ENCODE measurements at places on chromosomes 16 and 17. TPM values are rescaled to one million over a fixed set of nuclear protein-coding genes. Genes with fewer than 3 reads are reported as not detected.
A peak's percentile ranks its signal among the peaks of the same experiment; 100 is the strongest.

The MYL11 gene
- 2,418 TPM for total RNA-seq

DNA sequence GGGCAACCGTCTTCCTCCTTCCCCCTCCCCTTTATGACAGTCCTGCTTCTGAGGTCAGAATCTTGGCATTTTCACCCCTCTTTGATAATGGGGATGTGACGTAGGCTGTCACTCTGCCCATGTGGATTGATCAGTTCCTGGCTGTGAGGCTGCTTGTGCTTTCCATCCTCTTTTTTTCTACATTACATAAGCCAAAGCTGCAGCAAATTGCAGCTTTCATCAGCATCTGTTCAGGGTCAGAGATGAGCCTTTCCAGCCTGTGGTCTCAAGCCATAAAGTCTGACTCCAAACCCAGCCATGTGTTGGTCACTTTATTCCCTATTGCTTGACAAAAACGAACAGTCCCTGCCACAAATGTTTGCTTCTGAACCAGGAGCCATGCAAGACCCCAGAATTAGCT, 535.1 kb downstream of the CDH11 start:
- no peak overlapping the region for H3K4me3 ChIP-seq
- H3K27me3 ChIP-seq = no peaks in the 10 kb centered on the region
- no peaks in the 10 kb centered on the region for H3K4me1 ChIP-seq
- H3K36me3 ChIP-seq = no peaks in the 10 kb centered on the region
- DNase-seq = no peak

GRCh38 chr17:39225308-39225958, at the start of gene STAC2:
Gene STAC2 (minus strand): TSS chr17:39225945. CDS start chr17:39225502, 443 bp downstream.
- no peaks in the 10 kb centered on the region for H3K36me3 ChIP-seq
- peaks cover 27% of the 10 kb centered on the region for H3K27me3 ChIP-seq

GRCh38 chr16:4648917-4649316, 24.3 kb downstream of the MGRN1 start:
- DNase-seq = no peak
- no peak overlapping the region for H3K4me3 ChIP-seq
- peaks cover 4% of the 10 kb centered on the region for H3K36me3 ChIP-seq
- H3K27me3 ChIP-seq = no peaks in the 10 kb centered on the region

The AHSP gene
- 3.5 TPM for total RNA-seq

DNA sequence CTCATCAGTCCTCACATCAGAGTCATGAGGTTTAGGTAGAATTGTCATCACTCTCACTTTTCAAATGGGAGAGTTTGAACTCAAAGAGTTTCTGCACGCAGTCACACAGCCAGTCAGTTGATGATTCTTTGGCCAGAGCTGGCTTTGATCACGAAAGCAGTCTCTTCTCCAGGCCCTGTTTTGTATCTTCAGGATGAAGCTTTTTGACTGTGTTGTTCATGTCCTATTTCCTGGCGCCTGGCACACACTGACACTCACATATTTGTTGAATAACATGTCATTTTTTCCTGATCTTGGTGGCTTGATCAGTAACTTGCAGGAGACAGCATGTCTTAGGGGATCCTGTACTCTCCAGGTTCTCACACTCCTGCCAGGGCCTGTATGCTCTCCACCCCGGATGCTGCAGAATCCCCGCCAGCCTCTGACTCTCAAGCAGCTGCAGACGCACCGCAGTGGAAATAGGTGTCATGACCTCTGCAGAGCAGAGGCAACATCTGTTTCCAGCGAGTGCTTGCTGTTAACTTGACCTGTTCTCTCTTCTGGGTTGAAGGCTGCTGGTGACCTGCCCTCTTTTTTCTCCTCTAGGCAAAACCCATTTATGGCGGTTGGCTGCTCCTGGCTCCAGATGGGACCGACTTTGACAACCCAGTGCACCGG, 33.0 kb downstream of the MPRIP start:
- no peaks in the 10 kb centered on the region for H3K27me3 ChIP-seq
- peaks cover 33% of the 10 kb centered on the region for H3K36me3 ChIP-seq
- peak; percentile 81 for DNase-seq
- H3K4me1 ChIP-seq = peaks cover 86% of the 10 kb centered on the region
- no peak overlapping the region for H3K4me3 ChIP-seq
- H3K27ac ChIP-seq = peak overlapping the region; percentile 61

The SLC16A13 gene
- total RNA-seq = 0.87 TPM

DNA sequence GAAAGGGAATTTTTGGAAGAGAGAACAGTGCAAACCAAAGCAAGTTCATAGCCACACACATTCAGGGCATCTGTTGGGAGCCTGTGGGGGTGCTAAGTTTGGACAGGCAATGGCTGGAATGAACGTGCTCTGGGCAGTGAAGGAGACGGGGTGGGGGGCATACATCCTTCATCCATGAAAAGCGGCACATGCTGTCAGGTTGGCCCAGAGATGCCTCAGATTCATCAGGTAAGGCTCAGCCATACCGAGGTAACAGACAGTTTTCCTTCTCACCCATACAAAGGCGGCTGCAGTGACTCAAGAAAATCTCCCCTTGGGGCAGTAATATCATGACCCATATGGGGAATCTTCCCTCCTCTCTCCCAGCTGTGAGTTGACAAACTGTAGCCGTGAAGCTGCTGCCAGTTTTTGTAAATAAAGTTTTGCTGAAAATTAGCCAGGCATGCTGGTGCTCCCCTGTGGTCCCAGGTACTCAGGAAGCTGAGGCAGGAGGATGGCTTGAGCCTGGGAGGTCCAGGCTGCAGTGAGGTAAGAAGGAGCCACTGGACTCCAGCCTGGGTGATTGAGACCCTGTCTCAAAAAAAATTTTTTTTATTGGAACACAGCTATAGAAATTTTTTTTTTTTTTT, 9.2 kb upstream of the UBALD2 start:
- no peaks in the 10 kb centered on the region for H3K36me3 ChIP-seq
- no peaks in the 10 kb centered on the region for H3K27me3 ChIP-seq
- no peak for DNase-seq
- peaks cover 30% of the 10 kb centered on the region for H3K4me1 ChIP-seq

- DNase-seq = no peak
- H3K27ac ChIP-seq = no peak overlapping the region
- no peaks in the 10 kb centered on the region for H3K4me1 ChIP-seq
- no peak overlapping the region for H3K4me3 ChIP-seq
- no peaks in the 10 kb centered on the region for H3K36me3 ChIP-seq
Measured at GRCh38 chr16:83653785-83654184, 154.0 kb upstream of the HSBP1 start.

GRCh38 chr17:1414001-1414574, 14.1 kb upstream of the YWHAE start:
- no peak overlapping the region for H3K4me3 ChIP-seq
- H3K27me3 ChIP-seq = no peaks in the 10 kb centered on the region
- peaks cover 21% of the 10 kb centered on the region for H3K4me1 ChIP-seq
- peak overlapping the region; percentile 71 for H3K27ac ChIP-seq

The TGFB1I1 gene
- total RNA-seq = 8.3 TPM

DNA sequence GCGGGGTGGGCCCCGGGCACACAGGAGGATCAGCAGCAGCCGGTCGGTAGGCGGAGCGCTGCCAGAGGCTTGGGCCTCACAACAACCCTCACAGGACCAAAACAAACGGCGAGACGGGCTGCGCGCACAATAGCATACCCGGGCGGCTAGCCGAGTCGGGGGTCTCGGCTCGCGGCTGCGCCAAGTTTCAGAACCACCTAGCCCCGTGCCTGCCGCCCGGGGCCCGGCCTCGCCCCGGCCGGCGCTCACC, 732 bp downstream of the ULK2 start:
- H3K27ac ChIP-seq = peak overlapping the region; percentile 75
- H3K36me3 ChIP-seq = peaks cover 22% of the 10 kb centered on the region
- H3K4me3 ChIP-seq = peak overlapping the region; percentile 83

DNA sequence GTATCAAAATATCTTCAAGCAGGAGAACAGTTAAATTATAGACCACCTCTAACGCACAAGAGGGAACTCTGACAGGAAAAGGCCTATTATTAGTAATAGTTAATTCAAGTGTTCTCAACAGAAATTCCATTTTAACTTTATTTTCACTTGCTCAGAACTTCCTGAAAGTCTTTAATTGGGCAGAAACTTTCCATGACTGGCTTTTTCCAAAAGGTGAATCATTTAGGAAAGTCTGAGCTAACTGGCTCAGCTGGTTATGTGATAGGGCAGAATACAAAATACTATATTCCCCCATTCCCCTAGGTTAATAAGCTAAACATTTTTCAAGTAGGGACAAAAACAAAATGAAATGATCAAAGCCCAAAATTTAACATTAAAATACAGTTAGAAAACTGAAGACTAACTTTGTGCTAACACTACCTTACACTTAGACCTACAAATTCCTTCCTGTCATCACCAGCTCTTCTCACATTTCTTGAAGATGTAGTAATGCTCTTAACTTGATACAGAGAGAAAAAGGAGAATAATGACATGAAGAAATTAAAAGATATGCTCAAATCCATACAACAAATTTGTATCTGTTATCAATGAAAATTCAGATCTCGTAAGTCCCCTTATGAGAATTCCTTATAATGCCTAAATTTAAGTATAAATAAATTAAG, 31.0 kb downstream of the CFDP1 start:
- DNase-seq = no peak
- peak overlapping the region; percentile 48 for H3K27ac ChIP-seq
- H3K27me3 ChIP-seq = no peaks in the 10 kb centered on the region
- H3K36me3 ChIP-seq = peaks cover 17% of the 10 kb centered on the region
- peaks cover 19% of the 10 kb centered on the region for H3K4me1 ChIP-seq
- no peak overlapping the region for H3K4me3 ChIP-seq

The LAT gene
- total RNA-seq = 1.6 TPM

The CES5A gene
- total RNA-seq = not detected

DNA sequence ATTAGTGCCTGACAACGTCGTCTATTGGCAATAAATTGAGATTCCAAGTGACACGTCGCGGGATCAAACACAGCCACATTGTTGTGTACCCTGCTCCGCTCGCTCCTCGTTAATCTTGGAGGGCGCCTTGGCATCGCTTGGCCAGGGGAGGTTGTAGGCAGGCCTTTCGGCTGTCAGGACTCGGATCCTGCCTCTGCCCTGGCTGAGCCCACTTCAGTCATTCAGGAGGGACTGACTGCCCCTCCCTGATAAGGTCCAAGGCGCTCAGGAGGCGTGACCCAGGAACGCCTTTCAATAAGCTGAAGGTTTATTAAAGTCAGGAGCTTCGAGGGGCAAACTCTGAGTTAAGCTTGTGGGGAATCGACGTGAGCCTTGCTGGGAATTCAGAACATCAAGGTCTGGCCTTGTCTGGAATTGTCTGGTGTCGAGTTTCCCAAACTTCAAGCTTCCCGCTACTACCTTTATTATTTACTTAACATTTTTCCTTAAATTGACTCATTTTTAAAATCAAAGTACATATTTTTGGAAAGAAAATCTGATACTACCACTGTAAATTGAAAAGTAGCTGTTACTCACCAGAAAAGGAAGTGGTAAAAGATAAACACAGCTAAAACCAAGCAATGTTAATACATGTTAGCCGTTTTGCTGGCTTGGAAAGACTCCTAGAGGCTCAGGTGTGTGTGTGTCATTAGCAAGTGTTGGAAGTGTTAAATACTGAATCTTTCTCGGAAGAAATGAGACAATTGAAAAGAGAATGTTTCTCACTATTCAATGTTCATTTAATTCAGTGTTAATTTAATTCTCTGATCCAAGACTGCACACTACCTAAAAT, 5.3 kb upstream of the IRX3 start:
- no peaks in the 10 kb centered on the region for H3K27me3 ChIP-seq
- H3K4me3 ChIP-seq = no peak overlapping the region
- no peak for DNase-seq
- H3K4me1 ChIP-seq = no peaks in the 10 kb centered on the region

The HS3ST2 gene
- 1.6 TPM for total RNA-seq

- H3K4me1 ChIP-seq = peaks cover 3% of the 10 kb centered on the region
- H3K36me3 ChIP-seq = no peaks in the 10 kb centered on the region
- H3K27ac ChIP-seq = no peak within 1 kb of the TSS
- H3K27me3 ChIP-seq = peaks cover 8% of the 10 kb centered on the region
- peak within 1 kb of the TSS; percentile 70 for H3K4me3 ChIP-seq
Measured at GRCh38 chr17:45221081-45222013, at the start of gene FMNL1. Gene FMNL1 (plus strand): TSS chr17:45221885. CDS start chr17:45222125, 240 bp downstream.

DNA sequence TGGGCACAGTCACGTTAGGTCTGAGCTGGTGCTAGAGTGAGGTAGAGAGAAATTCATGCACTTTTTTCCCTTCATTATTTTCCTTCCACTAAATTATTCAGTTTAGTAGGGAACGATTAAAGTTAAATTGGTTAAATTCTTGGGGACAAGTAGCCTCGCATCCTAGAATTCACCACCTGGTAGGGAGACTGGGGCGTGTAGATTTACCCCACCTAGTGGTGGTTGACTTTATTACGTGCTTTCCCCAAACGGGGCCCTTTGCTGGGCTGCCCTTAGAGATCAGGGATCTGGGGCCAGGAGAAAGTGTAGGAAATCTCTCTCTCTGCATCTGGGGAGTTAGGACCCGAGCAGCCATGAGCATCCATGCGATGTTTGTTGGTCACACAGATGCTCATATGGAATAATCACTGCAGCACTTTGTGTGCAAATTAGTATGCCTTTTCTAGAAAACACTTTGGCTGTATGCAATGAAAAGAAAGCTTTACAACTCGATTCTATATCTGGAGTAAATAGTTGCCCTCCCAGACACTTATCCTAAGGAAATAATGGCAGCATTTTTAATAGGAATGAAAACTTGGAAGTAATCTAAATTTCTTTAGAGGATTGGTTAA, 107.0 kb downstream of the PLCG2 start:
- no peaks in the 10 kb centered on the region for H3K36me3 ChIP-seq
- no peak overlapping the region for H3K4me3 ChIP-seq
- DNase-seq = no peak
- H3K27me3 ChIP-seq = no peaks in the 10 kb centered on the region
- no peaks in the 10 kb centered on the region for H3K4me1 ChIP-seq

The SDR42E1 gene
- 0.04 TPM for total RNA-seq

DNA sequence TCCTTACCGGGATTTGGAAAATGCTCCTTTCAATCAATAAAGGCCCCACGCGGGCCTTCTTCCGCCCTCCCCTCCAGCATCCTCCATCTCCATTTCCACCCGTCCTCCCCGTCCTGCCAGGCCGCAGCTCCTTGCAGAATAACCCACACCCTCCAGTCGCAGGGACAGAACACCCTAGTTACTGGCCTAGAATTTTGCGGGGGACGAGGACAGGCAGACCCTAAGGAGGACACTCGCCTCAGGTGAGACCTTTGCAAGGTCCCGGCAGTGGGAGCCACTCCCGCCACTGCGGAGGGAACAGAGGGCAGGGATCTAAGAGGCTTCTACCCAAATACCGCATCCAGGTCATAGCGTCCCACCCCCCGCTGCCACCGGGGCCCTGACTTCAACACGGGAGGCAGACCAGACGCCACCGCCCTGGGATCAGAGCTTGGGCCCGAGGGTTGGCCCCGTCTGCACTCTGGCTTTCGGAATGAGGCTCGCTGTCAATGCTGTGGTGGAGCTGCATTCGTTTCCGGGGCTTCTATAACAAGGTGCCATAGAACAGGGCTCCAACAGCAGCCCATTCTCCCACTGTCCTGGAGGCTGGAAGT, 26.8 kb downstream of the SLC25A10 start:
- no peak for DNase-seq
- H3K36me3 ChIP-seq = no peaks in the 10 kb centered on the region
- H3K27ac ChIP-seq = no peak overlapping the region
- H3K4me1 ChIP-seq = peaks cover 4% of the 10 kb centered on the region

The AKAP1 gene
- 86.0 TPM for total RNA-seq
